ENCODE measurements at places on chromosomes 6 and 20.

GRCh38 chr20:50804437-50805348, 9.8 kb downstream of the BCAS4 start:
- DNase-seq, result no peak

- DNase-seq, result no peak
Measured at GRCh38 chr6:161722394-161722793, 448.5 kb upstream of the AGPAT4 start.

- DNase-seq, result no peak
Measured at GRCh38 chr6:46325561-46326530, 155.1 kb upstream of the ENPP5 start.

DNA sequence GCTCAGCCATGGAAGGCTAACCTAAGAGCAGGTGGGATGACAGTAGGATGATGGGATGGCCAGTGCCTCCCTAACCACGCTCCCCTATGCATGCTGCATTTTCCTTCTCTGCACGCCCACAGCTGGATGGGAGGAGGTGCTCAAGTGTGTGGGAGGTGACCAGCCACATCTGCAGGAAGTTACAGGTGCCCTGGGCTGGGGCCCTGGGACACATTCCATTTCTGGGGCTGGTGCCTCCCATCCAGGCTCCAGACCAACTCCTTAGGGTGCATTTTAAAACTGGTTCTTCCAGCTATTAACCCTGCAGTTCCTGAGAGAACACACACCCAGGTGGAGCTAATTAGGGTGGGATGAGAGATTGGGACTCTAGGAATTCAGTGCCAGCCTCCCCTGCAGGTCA, 135.3 kb upstream of the ARMC2 start:
- no peak for DNase-seq

DNA sequence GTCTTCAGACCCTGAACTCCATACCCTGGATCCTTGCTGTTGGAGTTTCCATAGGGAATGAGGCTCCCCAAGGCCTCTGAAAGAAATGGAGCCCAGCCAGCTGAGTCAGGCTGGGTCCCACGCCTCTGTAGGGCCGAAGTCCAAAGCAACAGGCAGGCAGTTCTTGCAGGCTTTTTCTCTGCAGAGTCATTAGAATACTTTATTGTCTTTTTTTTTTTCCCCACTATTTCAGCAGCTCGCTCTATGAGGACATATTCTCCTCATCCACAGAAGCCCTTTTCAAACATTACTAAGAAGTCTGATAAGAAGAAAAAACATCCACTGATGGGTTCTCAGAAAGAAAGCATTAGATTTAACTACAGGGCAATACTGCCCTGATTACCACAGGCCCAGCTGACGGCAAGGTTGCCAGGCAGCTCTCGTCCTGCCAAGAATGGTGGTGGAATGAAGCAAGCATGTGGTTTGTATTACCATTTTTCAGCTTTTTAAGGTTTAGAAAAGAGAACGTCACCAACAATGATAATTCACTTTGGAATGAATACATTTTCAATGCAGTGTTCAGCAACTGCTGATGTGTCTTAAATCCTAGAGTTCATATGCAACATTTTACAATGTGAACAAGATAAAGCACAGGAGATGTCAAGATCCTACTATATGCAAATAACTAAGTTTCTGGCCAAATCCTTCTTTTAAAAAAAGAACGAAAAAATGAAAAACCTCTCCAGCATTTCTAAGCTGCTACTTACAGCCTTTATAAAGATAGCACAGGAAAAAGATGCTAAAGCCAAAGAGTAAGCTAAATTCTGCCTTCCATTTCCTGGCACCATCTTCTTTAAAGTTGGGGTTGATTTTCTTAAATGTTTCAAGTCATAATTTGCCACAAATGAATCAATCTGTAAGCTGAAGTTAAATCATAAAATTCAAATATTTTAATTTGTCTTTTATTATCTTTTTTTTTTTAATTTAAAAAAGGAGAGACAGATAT, 223.6 kb upstream of the CITED2 start:
- DNase-seq, result no peak

Data from stimulated activated CD8-positive, alpha-beta memory T cell treated with anti-CD3 and anti-CD28 coated beads, Interleukin-7, amount 100 ng/mL, for 48 hours (primary cell).